HFFc6 (cell line): ENCODE measurements at places on chromosomes 11 and 22. TPM values are rescaled to one million over a fixed set of nuclear protein-coding genes. Genes with fewer than 3 reads are reported as not detected.

GRCh38 chr11:118001494-118001971, 15.3 kb downstream of the IL10RA start:
- peaks cover 30% of the 10 kb centered on the region for H3K27me3 ChIP-seq
- no peak for DNase-seq
- H3K36me3 ChIP-seq, result no peaks in the 10 kb centered on the region
- no peak overlapping the region for H3K27ac ChIP-seq
- H3K4me1 ChIP-seq, result no peaks in the 10 kb centered on the region

DNA sequence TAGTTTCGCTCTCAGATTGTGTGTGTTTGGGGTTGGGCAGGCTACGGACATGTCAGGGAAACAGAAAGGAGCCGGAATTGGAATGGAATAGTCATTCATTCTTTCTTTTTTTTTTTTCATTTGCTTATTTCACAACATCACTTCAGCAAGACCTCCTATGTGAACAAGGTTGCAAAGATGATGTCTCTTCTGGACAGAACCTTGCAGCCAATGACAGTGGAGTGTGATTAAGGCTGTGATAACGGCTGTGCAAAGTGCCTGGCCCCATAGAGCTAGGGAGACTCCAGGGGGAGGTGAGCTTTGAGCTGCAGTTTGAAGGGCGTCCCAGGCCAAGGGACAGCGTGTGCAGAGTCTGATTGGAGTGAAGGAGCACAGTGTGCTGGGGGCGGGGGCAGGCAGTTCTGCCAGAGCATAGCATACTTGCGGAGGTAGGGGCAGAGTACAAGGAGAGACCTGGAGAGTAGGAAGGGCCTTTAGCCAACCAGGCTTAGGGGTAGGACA, 3.4 kb downstream of the TIGD3 start:
- no peak overlapping the region for H3K27ac ChIP-seq
- peaks cover 8% of the 10 kb centered on the region for H3K27me3 ChIP-seq
- peaks cover 30% of the 10 kb centered on the region for H3K4me1 ChIP-seq
- no peaks in the 10 kb centered on the region for H3K36me3 ChIP-seq
- no peak overlapping the region for H3K4me3 ChIP-seq

- H3K36me3 ChIP-seq, result no peaks in the 10 kb centered on the region
- no peak overlapping the region for H3K4me3 ChIP-seq
- H3K27me3 ChIP-seq, result peaks cover 10% of the 10 kb centered on the region
- no peak overlapping the region for H3K27ac ChIP-seq
Observed at GRCh38 chr11:47603295-47603694, 9.1 kb upstream of the C1QTNF4 start.

DNA sequence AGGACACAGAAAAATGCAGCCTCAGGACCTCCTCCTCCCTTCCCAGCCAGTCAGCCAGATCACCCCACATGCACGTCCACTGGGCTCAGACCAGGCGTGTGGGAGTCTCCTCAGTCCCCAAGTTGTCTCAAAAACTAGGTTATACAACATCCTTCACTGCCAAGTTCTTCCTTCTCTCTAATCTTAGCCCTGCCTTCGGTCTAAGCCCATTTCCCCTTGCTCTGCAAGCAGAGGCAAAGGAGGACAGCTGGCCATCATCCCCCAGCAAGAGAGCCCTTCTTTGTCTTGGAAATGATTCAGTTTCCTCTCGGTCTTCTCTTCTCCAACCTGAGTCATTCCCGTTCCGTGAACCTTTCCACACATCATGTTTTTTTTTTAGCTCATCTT, 14.0 kb upstream of the NRGN start:
- DNase-seq, result no peak
- peaks cover 43% of the 10 kb centered on the region for H3K27me3 ChIP-seq
- no peak overlapping the region for H3K27ac ChIP-seq
- H3K36me3 ChIP-seq, result no peaks in the 10 kb centered on the region
- H3K4me1 ChIP-seq, result peaks cover 16% of the 10 kb centered on the region
- peak overlapping the region; percentile 60 for H3K4me3 ChIP-seq

DNA sequence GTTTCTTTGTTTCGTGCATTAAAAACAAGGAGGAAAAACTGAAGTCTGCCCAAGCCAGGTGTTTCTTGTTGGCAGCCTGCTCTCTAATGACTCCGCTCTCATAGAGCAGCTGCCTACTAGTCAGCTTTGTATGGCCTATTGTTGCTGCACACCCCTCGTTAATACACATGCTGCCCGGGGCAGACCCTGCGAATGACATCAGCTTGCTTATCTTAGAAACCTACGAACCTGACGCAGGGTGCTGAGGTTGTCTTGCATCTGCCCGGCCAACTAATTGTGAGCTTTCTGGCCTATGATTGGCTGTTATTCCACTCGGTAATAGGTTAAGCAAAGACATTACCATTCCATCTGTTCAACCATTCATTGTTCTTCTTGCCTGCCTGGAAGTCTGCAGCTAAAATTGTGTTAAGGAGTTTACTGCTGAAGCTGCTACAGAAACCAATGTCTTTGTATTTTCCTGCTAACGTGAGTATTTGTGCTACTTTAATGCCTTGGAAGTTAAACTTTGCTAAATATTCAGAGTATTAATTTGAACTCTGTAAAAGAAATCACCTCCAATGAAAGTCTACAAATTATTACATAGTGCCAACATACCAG, 37.5 kb downstream of the ZC3H12C start:
- H3K36me3 ChIP-seq, result peaks cover under 1% of the 10 kb centered on the region; the same call in 1 of the 2 replicates
- H3K27me3 ChIP-seq, result no peaks in the 10 kb centered on the region
- no peak overlapping the region for H3K27ac ChIP-seq
- H3K4me1 ChIP-seq, result peaks cover 36% of the 10 kb centered on the region
- H3K4me3 ChIP-seq, result no peak overlapping the region

GRCh38 chr11:776263-776560, 1.1 kb downstream of the GATD1 start:
- H3K27me3 ChIP-seq, result peaks cover 4% of the 10 kb centered on the region; the same call in 1 of the 2 replicates
- H3K4me1 ChIP-seq, result peaks cover 22% of the 10 kb centered on the region
- peak overlapping the region; percentile 82 for H3K27ac ChIP-seq

GRCh38 chr22:11253000-11253511, 4274.9 kb upstream of the OR11H1 start:
- H3K27me3 ChIP-seq, result no peaks in the 10 kb centered on the region
- H3K4me3 ChIP-seq, result no peak overlapping the region
- DNase-seq, result no peak
- H3K27ac ChIP-seq, result no peak overlapping the region
- no peaks in the 10 kb centered on the region for H3K36me3 ChIP-seq
- H3K4me1 ChIP-seq, result no peaks in the 10 kb centered on the region

- H3K27ac ChIP-seq, result peak overlapping the region; percentile 29; the same call in 1 of the 2 replicates
- H3K36me3 ChIP-seq, result peaks cover 54% of the 10 kb centered on the region
- peak; percentile 22 for DNase-seq
- H3K27me3 ChIP-seq, result peaks cover 1% of the 10 kb centered on the region
Observed at GRCh38 chr11:77669848-77670511, 32.4 kb upstream of the CLNS1A start.

DNA sequence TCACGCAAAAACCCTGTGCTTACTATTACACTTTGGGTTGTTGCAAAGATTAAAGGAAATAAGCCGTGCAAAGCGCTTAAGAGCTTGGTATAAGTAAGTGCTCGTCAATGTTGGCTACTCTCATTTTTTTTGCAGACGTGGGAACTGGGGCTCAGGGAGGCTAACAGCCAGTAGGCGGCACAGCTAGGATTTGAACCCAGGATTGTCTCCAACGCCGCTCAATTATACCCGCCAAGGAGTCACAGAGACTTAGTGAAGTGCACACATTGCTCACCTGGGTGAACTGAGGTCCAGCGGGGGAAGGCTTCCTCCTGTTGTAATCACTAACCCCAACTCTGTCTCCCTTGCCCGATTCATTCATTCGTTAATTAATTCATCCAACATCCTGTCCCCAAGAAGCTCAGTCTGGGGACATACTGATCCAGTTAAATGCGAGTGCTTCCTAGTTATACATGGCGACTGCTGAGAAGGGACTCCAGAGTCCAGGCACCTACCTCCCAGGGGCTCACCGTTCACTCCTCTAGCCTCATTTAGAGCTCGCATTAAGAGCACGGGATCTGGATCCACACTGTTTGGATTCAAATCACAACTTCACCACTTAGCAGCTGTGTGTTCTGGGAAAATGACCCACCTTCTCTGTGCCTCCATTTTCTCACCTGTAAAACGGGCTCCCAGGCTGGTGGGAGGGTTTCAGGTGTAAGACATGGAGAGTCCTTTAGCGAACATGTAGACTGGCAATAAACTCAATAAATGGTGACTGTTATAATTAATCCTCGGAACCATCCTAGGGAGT, 838 bp upstream of the MTFP1 start:
- H3K36me3 ChIP-seq, result peaks cover 15% of the 10 kb centered on the region
- H3K4me1 ChIP-seq, result peaks cover 60% of the 10 kb centered on the region
- peak overlapping the region; percentile 96 for H3K4me3 ChIP-seq
- H3K27me3 ChIP-seq, result peaks cover 3% of the 10 kb centered on the region

- H3K27me3 ChIP-seq, result peaks cover 5% of the 10 kb centered on the region
- no peaks in the 10 kb centered on the region for H3K4me1 ChIP-seq
- no peaks in the 10 kb centered on the region for H3K36me3 ChIP-seq
- no peak for DNase-seq
- H3K27ac ChIP-seq, result no peak overlapping the region
- no peak overlapping the region for H3K4me3 ChIP-seq
Observed at GRCh38 chr22:48494968-48495750, 1332.5 kb downstream of the BRD1 start.

- H3K4me3 ChIP-seq, result no peak overlapping the region
- no peaks in the 10 kb centered on the region for H3K27me3 ChIP-seq
- no peak overlapping the region for H3K27ac ChIP-seq
- H3K36me3 ChIP-seq, result peaks cover 4% of the 10 kb centered on the region; the same call in 1 of the 2 replicates
- DNase-seq, result no peak
- peaks cover 23% of the 10 kb centered on the region for H3K4me1 ChIP-seq
Observed at GRCh38 chr11:6986487-6986886, 33.7 kb downstream of the ZNF214 start.

DNA sequence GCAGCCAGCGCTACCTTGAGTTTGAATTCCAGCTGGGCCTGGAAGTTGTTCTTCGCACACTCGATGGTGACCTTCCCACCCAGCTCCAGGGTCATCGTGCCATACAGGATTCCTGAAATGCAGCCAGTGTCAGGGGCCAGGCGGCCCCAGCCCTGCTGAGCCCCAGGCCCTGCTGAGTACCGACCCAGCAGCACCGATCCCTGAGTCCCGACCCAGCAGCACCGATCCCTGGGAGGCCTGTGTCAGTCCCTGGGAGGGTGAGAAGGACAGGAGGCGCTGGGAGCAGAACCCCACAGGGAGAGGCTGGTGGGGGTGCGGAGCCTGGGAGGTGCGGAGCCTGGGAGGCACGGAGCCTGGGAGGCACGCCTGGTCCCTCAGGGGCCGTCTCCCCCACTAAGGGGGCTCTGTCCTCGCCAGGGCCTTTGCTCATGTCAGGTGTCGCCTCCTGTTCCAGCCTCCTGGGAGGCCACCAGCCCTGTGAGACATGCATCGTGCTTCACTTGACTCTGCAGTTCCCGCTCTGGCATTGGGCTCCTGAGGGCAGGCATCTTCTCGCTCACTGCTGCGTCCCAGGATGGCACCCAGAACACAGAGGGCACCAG, 37.1 kb upstream of the CARS1 start:
- peaks cover 24% of the 10 kb centered on the region for H3K4me1 ChIP-seq
- peaks cover 22% of the 10 kb centered on the region for H3K36me3 ChIP-seq
- H3K4me3 ChIP-seq, result no peak overlapping the region
- peaks cover 3% of the 10 kb centered on the region for H3K27me3 ChIP-seq
- peak overlapping the region; percentile 95 for H3K27ac ChIP-seq

CABP4 gene
- not detected in 3 replicates for total RNA-seq

FOSL1 gene
- total RNA-seq, result 135 to 246 TPM (median 221 TPM) in 3 replicates

PKDREJ gene
- total RNA-seq, result not detected in 3 replicates

LYVE1 gene
- 0.18 TPM in 1 of 2 replicates, not detected in the other for total RNA-seq

CHRM1 gene
- total RNA-seq, result not detected in 3 replicates

KCNJ4 gene
- not detected in 3 replicates for total RNA-seq

RFPL2 gene
- total RNA-seq, result not detected in 3 replicates

SLC5A1 gene
- total RNA-seq, result not detected in 3 replicates
